ENCODE measurements at places on chromosomes 3 and 15. TPM values are rescaled to one million over a fixed set of nuclear protein-coding genes. Genes with fewer than 3 reads are reported as not detected.
A peak's percentile ranks its signal among the peaks of the same experiment; 100 is the strongest.

Gene CSTA
- 0.55 TPM for total RNA-seq

Gene EPB42
- total RNA-seq = not detected

DNA sequence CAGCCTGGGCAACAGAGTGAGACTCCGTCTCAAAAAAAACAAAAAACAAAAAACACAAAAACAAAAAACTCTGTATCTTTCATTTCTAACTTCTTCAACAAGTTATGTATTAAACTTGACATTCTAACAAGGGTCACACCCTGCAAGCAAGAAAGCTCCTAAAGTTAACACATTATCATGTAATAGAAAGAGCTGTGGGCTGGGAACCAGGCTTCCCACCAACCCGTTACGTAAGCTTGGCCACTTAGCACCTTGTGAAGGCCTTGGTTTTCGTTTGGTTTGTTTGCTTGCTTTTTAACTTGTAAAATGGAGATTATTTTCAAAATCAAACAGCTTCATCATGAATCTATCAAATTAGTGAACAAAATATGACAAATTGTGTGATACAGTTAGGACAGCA is 47.0 kb downstream of the HEG1 start:
- no peak for DNase-seq

DNA sequence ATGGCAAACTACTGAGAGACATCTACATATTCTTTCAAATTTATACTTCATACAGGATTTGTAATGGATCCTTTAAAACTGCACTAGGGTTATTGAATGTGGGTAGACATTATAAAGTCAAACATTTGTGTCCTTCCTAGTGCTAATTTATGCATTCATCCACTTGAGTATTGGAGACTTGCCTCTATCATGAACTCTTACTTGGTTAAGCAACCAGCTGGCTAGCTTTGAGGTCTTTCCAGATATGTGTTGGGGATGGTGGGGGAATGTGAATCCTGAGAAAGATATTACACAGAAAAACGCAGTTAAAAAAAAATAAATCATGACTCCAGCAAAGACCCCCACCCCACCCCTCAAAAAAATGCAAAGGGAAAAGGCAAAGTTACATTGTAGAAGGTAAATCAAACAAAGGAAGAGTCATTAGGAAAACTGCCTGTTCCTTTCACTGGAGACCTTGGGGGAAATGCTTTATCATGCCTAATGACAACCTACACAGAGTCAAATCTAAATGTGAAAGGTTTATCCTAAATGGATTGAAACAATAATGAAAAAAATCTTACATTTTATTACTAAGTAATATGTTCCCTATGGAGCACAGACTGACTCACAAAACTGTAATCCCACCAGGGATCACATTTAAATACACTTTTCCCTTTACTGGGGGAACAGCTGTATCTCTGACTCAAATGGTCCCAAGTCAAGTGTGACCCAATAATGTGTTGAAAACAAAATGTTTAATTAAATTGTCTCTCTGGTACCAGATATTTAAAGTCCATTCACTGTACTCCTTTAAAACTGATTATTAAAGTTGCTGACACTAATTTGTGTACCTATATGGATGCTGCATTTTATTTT is 522.3 kb downstream of the ROBO1 start:
- no peak for DNase-seq

DNA sequence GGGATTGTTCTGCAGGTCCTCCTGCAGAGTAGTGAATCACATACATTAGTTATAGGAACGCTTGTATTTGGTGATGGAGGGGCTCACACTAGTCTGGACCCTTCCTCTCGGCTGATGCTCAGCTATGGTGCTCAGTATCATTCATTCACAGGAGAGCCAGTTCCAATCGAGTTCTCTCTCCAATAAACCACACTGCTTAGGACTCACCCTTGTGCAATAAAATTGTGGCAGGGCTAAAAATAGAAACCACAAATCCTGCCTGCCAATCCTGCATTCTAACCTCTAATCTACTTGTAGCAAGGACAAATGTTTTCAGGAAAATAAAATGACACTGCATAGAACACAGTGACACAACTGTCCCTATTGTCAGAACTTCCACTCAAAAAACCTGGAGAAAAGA is 138.4 kb upstream of the TBL1XR1 start:
- DNase-seq = peak; percentile 58
